Calu3 (cell line): ENCODE measurements at places on chromosomes 5 and 9. TPM values are rescaled to one million over a fixed set of nuclear protein-coding genes. Genes with fewer than 3 reads are reported as not detected.

Gene CETN3
- total RNA-seq = 30.0 and 40.3 TPM in 2 replicates

Gene CCDC171
- 2.1 and 2.4 TPM in 2 replicates for total RNA-seq

Gene GPSM1
- 3.9 and 5.7 TPM in 2 replicates for total RNA-seq

Gene PDGFRB
- not detected in 2 replicates for total RNA-seq

Gene MPDZ
- total RNA-seq = not detected in 2 replicates

Gene ADAMTS12
- total RNA-seq = 1.2 TPM in 2 replicates

Gene GRHPR
- total RNA-seq = 26.0 and 28.0 TPM in 2 replicates

Gene ERAP2
- total RNA-seq = 67.7 TPM in 2 replicates

Gene IFNA1
- not detected in 2 replicates for total RNA-seq

Gene PTGES2
- total RNA-seq = 121 and 137 TPM in 2 replicates

Gene DDX4
- total RNA-seq = not detected in 2 replicates

Gene OLFM1
- total RNA-seq = 5.5 and 7.9 TPM in 2 replicates

Gene IQGAP2
- 13.4 and 25.0 TPM in 2 replicates for total RNA-seq

Gene IRX1
- total RNA-seq = not detected in 2 replicates

Gene PDE8B
- total RNA-seq = 0.54 and 0.66 TPM in 2 replicates

Gene GPX3
- total RNA-seq = not detected in 2 replicates

Gene PCDHB15
- total RNA-seq = 1.1 and 1.4 TPM in 2 replicates

Gene NDST1
- 62.5 and 72.6 TPM in 2 replicates for total RNA-seq

Gene FANCC
- 10.1 and 14.5 TPM in 2 replicates for total RNA-seq

Gene C5orf63
- 11.0 and 13.2 TPM in 2 replicates for total RNA-seq

Gene DNAJC25
- 5.0 and 6.3 TPM in 2 replicates for total RNA-seq

Gene OTULINL
- 3.6 and 5.3 TPM in 2 replicates for total RNA-seq

Gene PPIC
- total RNA-seq = 43.5 and 43.9 TPM in 2 replicates

Gene SWI5
- total RNA-seq = 9.6 and 9.7 TPM in 2 replicates

Gene ENHO
- not detected in 2 replicates for total RNA-seq

Gene GNA14
- 0.15 TPM in 1 of 2 replicates, not detected in the other for total RNA-seq

Gene PCDHB16
- total RNA-seq = 0.35 and 0.66 TPM in 2 replicates

Gene DMRT2
- total RNA-seq = not detected in 2 replicates

Gene REEP2
- total RNA-seq = 2.5 and 2.7 TPM in 2 replicates
